Naive B cell (primary cell): ENCODE measurements at places on chromosomes 5 and 9. TPM values are rescaled to one million over a fixed set of nuclear protein-coding genes. Genes with fewer than 3 reads are reported as not detected.
A peak's percentile ranks its signal among the peaks of the same experiment; 100 is the strongest.

Gene FOXD1
- not detected for polyA plus RNA-seq

DNA sequence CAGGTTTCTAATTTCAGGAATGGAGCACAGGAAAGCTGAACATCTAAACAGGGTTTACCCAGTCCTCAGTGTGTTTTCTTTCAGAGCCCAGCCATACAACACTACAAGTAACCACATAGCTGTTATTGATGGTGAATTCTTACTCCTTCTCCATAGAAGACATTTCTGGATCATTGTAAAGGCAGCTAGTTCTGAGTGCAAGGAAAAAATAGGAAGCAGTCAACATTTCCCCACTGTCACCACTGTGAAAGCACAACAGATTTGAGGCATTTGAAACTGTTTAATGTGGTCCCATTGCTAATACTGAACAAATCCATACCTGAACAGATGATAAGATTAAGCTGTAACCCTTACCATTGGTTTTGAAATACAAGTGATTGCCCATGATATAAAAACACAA lies 145.0 kb upstream of the PCA3 start:
- no peak for DNase-seq
- no peak overlapping the region for H3K4me3 ChIP-seq
- H3K27ac ChIP-seq, result no peak overlapping the region
- peaks cover 24% of the 10 kb centered on the region for H3K4me1 ChIP-seq
- H3K27me3 ChIP-seq, result no peaks in the 10 kb centered on the region

DNA sequence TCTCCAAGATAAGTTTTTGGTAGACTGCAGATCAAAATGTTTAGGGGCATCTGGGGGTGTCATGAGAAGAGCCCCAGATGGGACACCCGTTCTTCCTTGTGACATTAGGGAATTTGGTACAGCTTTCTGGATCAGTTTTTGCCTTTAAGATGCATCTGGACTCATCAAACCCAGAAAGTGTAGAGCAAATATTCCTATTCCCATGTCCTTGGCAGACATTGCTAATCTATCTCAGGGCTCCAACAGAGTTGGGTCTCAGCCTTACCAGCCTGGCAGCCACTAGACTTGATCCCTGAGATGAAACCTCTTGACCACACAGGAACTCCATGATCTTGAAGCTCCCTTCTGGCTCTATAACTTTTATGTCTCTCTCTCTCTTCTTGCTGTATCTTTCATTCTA lies 35.6 kb downstream of the ERGIC1 start:
- H3K4me3 ChIP-seq, result no peak overlapping the region
- DNase-seq, result no peak
- peaks cover 18% of the 10 kb centered on the region for H3K4me1 ChIP-seq
- H3K36me3 ChIP-seq, result no peaks in the 10 kb centered on the region
- H3K27ac ChIP-seq, result no peak overlapping the region

Gene NFIB
- not detected for polyA plus RNA-seq

Gene LCN10
- 46.1 TPM for polyA plus RNA-seq

Gene SLC45A2
- polyA plus RNA-seq, result not detected

Gene SEC16A
- polyA plus RNA-seq, result 10.3 TPM

Gene LCN9
- polyA plus RNA-seq, result not detected

- H3K4me1 ChIP-seq, result no peaks in the 10 kb centered on the region
- DNase-seq, result no peak
- H3K27ac ChIP-seq, result no peak overlapping the region
- H3K4me3 ChIP-seq, result no peak overlapping the region
- H3K27me3 ChIP-seq, result peaks cover 10% of the 10 kb centered on the region
Observed at GRCh38 chr5:11037080-11037479, 276.0 kb upstream of the DAP start.

Gene TMC1
- polyA plus RNA-seq, result not detected

Gene PDE4D
- polyA plus RNA-seq, result 7.9 TPM

DNA sequence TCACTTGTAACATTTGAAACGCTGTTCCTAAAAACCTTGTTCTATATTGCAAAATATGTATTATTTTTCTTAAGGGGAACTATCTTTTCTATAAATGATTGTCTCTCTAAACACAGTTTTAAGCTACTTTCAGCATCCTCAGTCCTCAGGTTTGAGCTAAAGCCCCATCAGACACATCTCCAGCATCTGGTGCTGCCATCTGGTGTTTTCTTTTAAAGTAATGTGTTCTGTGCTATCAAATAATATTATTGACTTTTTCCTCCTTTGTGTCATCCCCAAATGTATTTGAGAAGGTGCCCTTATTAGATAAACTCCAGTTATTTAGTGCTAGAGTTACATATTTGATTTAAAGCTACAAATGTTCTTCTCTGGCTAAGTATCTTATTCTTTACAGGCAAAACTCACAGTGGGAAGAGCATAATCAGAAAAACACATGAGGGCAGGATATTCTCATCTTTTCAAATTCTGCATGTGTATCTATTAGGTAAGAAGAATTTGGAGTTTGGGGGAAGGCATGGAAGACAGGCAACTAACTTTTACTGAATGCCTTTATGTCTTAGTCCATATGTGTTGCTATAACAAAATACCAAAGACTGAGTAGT lies 27.5 kb downstream of the ZNF474 start:
- H3K4me1 ChIP-seq, result no peaks in the 10 kb centered on the region
- no peak for DNase-seq
- no peak overlapping the region for H3K4me3 ChIP-seq
- H3K27me3 ChIP-seq, result no peaks in the 10 kb centered on the region

GRCh38 chr5:158995694-158996173 lies 104.0 kb downstream of the EBF1 start:
- peaks cover 35% of the 10 kb centered on the region for H3K4me1 ChIP-seq
- no peaks in the 10 kb centered on the region for H3K27me3 ChIP-seq
- peak; percentile 24 for DNase-seq
- no peaks in the 10 kb centered on the region for H3K36me3 ChIP-seq
- no peak overlapping the region for H3K4me3 ChIP-seq
- H3K27ac ChIP-seq, result peak overlapping the region; percentile 91

DNA sequence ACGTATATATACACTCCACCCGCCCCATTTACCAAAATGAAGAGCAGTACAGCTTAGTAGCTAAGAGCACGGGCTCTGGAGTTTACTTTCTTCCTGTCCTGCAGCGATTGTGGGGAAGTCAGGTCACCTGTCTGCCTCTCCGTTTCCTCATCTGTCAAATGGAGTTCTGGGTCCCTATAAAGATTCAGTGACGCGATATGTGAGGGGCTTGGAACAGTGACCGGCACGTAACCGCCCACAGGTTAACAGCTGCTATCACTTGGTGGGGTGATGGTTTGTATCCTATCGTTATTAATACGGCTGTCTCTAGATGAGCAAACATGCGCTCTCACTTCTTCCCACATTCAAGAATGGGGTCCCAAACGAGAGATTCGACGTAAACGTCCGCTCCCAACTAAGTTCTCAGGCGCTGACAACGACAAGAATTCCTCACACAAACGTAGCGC lies 426 bp downstream of the FAM114A2 start:
- peaks cover 42% of the 10 kb centered on the region for H3K4me1 ChIP-seq
- DNase-seq, result peak; percentile 44
- peak overlapping the region; percentile 99 for H3K4me3 ChIP-seq
- H3K27ac ChIP-seq, result peak overlapping the region; percentile 98
- H3K27me3 ChIP-seq, result no peaks in the 10 kb centered on the region

- no peaks in the 10 kb centered on the region for H3K4me1 ChIP-seq
- DNase-seq, result no peak
- H3K27me3 ChIP-seq, result peaks cover 18% of the 10 kb centered on the region
- no peak overlapping the region for H3K4me3 ChIP-seq
- H3K36me3 ChIP-seq, result no peaks in the 10 kb centered on the region
- no peak overlapping the region for H3K27ac ChIP-seq
Observed at GRCh38 chr5:40082313-40082712, 597.4 kb upstream of the PTGER4 start.

Gene MAN2A1
- 18.8 TPM for polyA plus RNA-seq

GRCh38 chr9:962023-962422 lies 14.4 kb upstream of the DMRT3 start:
- peaks cover 9% of the 10 kb centered on the region for H3K36me3 ChIP-seq
- H3K4me3 ChIP-seq, result no peak overlapping the region
- no peak for DNase-seq
- no peak overlapping the region for H3K27ac ChIP-seq
- peaks cover 66% of the 10 kb centered on the region for H3K27me3 ChIP-seq

GRCh38 chr5:140250386-140250785 lies 52.5 kb downstream of the PFDN1 start:
- H3K27ac ChIP-seq, result peak overlapping the region; percentile 57
- H3K4me3 ChIP-seq, result no peak overlapping the region
- H3K4me1 ChIP-seq, result peaks cover 38% of the 10 kb centered on the region

DNA sequence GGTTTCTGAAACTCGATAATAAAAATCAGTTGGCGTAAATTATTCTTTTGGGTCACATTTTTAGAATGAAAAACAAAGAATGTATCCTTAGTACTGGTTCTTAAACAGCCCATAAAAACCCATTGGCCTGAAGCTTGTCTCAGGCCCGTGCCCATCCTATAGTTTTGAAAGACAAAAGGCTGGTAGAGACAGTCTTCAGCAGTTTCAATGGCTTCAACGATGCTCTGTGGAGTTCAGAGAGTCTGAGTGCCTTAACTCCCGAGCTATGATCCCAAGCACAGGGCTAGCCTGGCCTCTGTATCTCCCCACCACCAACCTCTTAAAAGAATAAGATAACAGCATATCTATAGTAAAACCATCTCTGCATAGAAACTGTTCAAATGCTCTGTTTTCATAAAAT lies 595.0 kb downstream of the CDH12 start:
- no peak overlapping the region for H3K4me3 ChIP-seq
- DNase-seq, result no peak
- no peak overlapping the region for H3K27ac ChIP-seq
- H3K36me3 ChIP-seq, result no peaks in the 10 kb centered on the region
- no peaks in the 10 kb centered on the region for H3K27me3 ChIP-seq
- H3K4me1 ChIP-seq, result no peaks in the 10 kb centered on the region

Gene NDUFS4
- 77.8 TPM for polyA plus RNA-seq

DNA sequence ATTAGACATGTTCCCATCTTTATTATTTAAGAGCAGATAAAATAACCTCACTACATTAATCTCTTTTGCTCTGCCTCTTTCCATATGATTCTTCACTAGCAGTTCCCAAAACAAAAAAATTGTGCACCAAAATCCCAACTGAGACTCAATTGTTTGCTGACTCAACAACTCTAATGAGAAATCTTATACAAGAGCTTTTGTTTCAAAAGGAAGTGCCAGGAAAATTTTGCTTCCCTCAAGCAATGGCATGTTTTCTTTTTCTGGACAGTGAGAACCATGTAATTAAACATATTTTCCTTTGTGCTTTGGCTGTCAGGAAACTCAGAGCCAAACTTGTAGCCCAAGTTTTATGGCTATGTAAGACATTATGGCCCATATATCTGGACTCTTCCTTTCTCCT lies 62.0 kb downstream of the TMC1 start:
- peaks cover 35% of the 10 kb centered on the region for H3K27me3 ChIP-seq
- no peaks in the 10 kb centered on the region for H3K36me3 ChIP-seq
- H3K27ac ChIP-seq, result no peak overlapping the region
- no peak for DNase-seq
- H3K4me1 ChIP-seq, result no peaks in the 10 kb centered on the region
- no peak overlapping the region for H3K4me3 ChIP-seq

GRCh38 chr5:106185661-106186081 lies 1485.1 kb downstream of the EFNA5 start:
- no peak overlapping the region for H3K4me3 ChIP-seq
- H3K27me3 ChIP-seq, result no peaks in the 10 kb centered on the region
- no peaks in the 10 kb centered on the region for H3K36me3 ChIP-seq

- H3K36me3 ChIP-seq, result no peaks in the 10 kb centered on the region
- no peak for DNase-seq
- H3K27me3 ChIP-seq, result peaks cover 7% of the 10 kb centered on the region
Observed at GRCh38 chr5:37971483-37972024, 131.7 kb upstream of the GDNF start.

DNA sequence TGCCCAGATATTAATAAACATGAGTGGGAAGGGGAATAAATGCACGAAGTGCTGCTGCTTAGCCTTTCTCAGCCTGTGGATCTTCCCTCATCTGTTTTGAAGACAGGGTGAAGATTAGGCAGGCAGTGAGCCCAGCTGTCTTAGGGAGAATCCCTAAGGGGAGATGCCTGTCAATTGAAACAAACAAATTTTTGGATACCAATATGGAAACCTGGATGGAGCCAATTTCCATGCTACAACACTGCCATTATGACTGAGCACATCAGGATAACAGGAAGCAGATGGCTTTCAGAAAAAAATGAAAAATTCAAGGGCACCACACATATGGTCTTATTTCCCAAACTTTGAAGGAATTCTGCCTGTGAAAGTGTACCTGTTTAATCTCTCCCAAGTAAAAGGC lies 80.3 kb downstream of the HMHB1 start:
- no peak overlapping the region for H3K4me3 ChIP-seq
- no peaks in the 10 kb centered on the region for H3K36me3 ChIP-seq
- H3K27ac ChIP-seq, result no peak overlapping the region
- H3K4me1 ChIP-seq, result no peaks in the 10 kb centered on the region
- no peak for DNase-seq
- H3K27me3 ChIP-seq, result peaks cover 12% of the 10 kb centered on the region

GRCh38 chr9:129224618-129225489 lies 46.8 kb upstream of the IER5L start:
- peaks cover 8% of the 10 kb centered on the region for H3K4me1 ChIP-seq
- no peak overlapping the region for H3K27ac ChIP-seq
- no peak overlapping the region for H3K4me3 ChIP-seq
- H3K36me3 ChIP-seq, result no peaks in the 10 kb centered on the region
- no peak for DNase-seq

Gene TYRP1
- not detected for polyA plus RNA-seq

DNA sequence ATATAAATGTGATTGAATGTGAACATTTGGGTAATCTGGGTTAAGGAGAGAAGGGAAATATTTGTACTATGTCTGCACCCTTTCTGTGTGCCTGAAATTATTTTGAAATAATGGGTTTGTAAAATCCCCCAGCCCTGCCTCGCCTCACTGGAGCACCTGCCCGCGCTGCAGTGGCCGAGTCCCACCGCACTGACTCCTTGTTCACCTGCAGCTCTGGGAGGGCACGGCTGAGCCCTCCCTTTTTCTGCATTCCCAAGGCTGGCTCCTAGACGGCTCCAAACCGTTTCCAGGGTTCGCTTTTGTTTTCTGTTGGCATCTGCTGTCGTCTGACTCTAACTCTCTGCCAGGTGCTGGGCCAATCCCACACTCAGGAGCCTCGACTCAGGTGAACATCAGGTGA lies 17.6 kb upstream of the PPP1R26 start:
- H3K4me3 ChIP-seq, result no peak overlapping the region
- H3K36me3 ChIP-seq, result peaks cover 4% of the 10 kb centered on the region
- peaks cover 53% of the 10 kb centered on the region for H3K27me3 ChIP-seq
- no peaks in the 10 kb centered on the region for H3K4me1 ChIP-seq
- no peak overlapping the region for H3K27ac ChIP-seq
